ENCODE measurements at places on chromosomes 5 and 9.

- DNase-seq: no peak
These were observed 48.7 kb upstream of the ACTBL2 start for GRCh38 chr5:57531333-57531732.

- DNase-seq: no peak
These were observed 808 bp downstream of the SPOCK1 start for GRCh38 chr5:137498301-137498735.

- no peak for DNase-seq
These were observed 263.7 kb downstream of the CEMIP2 start for GRCh38 chr9:71504636-71505035.

DNA sequence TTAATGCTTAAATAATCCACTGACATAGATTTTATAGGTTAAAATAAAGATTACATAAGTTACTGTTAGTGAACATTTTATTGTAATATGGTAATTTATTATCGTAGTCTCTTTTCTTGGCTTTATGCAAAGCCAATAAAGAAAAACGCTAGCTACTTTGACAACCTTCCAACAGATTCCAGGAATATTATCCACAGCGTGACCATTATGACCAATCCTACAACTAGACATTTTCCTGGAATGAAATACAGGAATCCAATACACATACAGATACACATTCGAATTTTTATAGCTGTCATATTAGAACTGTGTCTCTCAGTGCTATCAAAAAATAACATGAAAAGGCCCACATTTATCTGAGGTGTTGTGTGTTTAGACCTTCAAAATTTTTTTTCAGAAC is 13.1 kb downstream of the RPS23 start:
- no peak for DNase-seq

GRCh38 chr9:19998153-19998552 is 209.3 kb upstream of the SLC24A2 start:
- no peak for DNase-seq

DNA sequence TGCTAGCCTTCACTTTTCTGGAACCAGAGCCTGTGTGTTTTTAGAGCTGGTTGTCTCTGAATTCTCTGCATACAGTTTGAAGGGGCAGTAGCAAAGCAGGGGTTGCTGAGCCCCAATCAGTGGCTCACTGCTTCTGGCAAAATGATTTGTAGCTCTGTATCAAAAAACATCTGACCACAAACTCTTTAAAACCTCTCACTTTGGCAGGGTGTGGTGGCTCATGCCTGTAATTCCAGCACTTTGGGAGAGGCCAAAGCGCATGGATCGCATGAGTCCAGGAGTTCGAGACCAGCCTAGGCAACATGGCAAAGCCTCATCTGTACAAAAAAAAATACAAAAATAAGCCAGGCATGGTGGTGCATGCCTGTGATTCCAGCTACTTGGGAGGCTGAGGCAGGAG is 28.3 kb upstream of the APC start:
- DNase-seq: no peak

DNA sequence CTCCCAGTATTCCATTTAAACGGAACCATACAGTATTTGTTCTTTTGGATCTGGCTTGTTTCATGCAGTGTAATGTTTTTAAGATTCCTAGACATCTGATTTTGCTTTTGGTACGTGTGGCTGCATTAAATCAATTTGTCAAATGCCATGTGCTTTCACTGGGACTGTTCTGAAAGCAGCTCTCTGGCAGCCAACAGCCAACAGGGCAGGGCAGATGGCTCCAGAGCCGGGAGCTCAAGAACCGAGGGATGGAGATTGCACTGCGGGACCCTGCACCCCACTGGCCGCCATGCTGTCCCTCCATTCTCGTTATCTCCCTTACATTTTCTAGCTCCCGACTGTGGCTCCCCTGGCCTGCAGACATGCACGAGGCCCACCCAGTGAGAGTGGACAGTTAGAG is 33.4 kb upstream of the AIF1L start:
- no peak for DNase-seq

GRCh38 chr5:134874831-134875655 is 872 bp downstream of the TXNDC15 start:
- peak; percentile 9 for DNase-seq

GRCh38 chr5:78331523-78332080 is 28.8 kb upstream of the SCAMP1 start:
- no peak for DNase-seq

- DNase-seq: no peak
These were observed 454.9 kb downstream of the PRR16 start for GRCh38 chr5:120919017-120919416.

- DNase-seq: no peak
These were observed 62.0 kb downstream of the AMBP start for GRCh38 chr9:114016101-114016500.

DNA sequence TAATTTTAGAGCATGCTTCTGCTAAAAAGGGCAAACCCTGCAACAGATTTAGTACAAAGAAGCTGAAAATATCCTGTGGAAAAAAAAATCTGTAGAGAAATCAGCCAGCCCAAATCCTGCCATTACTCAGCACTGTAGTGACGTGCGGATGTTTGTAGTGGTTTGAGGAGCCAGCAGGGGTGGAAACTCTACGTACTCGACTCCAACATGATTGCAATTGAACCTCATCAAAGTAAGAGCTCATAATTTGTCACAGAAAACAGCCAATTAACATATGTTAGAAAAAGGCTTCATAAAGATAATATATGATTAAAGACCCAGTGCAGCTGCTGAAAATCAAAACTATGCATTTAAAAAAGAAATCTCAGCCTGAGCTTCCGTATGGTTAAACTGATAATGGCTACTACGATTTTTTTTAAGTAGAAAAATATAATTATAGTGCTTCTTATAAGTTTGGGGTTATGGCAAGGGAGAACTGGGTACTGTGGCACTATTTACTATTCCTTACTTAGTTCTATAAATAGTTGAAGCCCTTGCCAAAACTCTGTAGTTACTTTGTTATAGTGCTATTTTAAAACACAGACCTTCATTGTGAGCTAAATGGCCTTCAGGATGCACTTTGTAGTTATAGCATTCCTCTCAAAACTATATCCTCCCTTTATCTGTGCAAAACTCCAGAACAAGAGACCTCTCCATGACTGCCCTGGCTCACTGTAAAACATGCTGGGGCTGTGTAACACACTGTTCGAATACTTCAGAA is 49.4 kb downstream of the MEF2C start:
- no peak for DNase-seq

DNA sequence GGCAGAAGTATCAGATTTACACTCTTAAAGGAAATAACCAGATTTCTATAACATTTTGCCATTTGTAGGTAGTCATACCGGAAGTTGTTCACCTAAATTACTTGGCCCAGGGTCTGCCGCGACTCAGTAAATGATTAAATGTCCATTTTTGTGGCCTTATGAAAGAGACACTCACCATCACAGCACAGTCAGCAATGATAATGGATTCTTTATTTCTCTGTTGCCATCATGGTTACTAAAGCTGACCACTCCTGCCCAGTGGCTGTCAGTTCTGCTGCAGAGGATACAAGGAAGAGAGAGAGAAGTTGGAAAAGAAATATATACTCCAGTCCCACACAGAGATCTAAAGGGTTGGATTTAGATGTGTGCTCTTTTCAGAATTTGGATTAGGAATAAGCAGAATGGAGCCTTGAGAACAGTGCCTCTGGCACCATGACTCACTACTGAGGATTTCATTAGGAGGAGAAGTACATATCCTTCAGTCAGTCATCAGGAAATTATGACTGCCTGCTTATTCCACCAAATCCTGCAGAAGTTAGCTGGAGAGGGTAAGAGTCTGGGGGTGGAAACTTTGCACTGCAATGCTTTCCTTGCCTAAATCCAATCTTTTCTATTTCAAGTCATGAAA is 72.8 kb upstream of the EFNA5 start:
- no peak for DNase-seq

- no peak for DNase-seq
These were observed 21.0 kb upstream of the SLC2A6 start for GRCh38 chr9:133499892-133500270.

DNA sequence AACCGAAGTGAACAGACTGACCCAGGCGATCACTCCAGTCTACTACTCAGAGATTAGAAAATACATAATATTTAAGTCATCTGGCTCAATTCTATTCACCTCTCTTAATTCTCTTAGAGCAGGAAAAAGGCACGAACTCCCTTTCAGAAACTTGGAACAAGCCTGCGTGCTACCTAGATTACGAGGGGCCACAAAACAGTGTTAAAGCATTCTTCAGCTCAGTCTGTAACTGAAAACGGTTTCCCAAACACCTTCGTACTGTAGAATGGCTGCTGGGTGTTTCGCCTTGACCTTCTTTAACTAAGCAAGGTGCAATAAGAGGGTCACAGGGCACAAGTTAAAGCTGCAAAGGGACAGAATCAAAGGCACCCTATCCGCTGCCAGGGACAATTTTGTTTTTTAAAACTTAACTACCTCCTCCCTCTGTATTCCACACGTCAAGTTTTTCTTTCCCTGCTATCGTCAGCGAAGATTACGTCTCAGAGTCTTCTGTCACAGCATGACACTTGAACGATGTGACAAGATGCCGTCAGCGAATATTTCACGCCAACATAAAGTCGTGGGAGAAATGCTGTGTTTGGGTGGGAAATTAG is 687 bp downstream of the LYSMD3 start:
- no peak for DNase-seq

DNA sequence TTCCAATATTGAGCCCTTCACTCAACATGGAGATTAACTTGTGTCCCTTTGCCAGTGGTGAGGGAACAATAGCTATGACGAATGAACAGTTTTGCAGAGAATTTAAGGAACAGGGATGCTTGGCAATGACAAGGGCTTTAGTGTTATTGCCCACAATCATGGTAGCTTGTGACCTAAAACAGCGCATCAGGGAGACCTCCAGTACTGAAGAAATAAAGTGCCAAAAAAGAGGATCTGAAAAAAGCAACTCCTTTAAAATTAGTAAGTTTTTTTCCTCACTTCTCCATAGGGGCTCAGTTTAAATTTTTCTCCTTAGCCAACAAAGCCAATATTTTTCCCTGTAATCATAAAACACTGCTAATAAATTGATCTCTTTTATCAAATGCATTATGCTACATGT is 41.8 kb upstream of the PAM start:
- DNase-seq: no peak

DNA sequence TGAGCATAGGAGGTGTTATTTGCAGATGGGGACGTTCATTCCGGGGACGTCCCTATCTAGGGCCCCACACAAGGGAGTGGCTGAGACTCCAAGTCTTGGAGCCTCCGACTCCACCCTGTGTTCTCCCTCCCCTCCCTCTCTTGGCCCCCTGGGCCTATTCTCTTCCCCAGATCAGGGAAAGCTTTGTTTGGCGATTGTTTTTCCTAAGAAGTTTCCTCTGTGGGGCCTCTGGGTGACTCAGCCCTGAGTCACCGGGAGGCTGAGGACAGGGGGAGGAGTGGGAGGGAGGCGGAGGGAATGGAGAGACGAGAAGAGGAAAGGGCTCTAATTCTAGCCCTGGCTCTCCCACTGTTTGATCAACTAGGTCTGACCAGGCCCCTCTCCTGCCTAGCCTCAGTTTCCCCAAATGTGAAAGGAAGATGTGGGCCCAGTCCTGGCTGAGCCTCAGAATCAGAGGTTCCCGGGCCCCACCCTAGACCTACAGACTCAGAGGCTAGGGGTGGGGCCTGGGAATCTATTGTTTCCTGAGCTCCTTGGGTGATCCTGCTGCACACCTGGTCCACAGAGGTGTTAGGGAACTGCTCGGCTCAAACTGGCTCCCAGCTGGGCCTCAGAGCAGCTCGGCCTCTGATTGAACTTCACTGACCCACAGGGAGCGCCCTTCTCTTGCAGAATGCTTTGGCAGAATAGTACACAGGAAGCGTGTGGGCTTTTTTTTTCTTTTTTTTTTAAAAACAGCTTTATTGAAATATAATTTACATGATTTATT is 19.2 kb downstream of the GSN start:
- no peak for DNase-seq

DNA sequence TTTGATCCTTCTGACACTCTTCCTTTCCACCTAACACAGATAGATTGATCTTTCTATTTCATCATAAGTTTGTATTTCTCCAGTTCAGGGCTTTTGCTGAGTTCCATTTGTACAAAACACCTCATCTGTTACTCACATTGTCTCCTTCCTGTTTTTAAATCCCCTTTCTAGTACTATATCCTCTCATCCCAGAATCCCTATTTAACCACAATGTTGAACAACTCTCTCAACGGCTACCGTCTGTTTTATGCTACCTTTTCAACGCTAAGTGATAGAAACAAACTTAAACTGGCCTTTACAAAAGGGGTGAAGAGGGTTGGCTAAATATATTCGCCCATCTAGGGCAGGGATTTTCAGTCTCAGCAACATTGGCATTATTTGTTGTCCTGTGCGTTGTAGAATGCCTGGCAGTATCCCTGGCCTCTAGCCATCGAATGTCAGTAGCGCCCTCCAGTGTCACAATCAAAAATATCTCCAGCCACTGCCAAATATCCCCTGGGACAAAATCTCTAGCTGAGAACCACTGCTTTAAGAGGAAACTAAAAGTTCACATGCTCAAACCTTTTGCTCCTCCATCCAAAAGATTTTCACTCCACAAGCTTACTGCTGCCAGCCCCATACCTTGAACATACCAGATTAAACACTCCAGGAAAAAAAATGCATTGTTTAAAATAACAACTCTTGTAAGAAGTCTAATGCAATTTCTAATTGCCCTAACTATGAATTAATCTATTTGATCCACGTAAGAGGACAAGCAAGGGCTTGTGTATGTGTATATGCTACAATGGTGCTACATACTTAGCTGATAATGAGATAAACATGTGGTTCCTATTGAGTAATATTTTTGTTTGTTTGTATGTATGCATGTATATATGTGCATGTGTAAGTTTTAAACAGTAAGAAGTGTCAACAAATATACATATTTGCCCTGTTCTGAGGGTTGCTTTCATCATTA is 344.0 kb downstream of the PTPRD start:
- DNase-seq: no peak

- no peak for DNase-seq
These were observed 9.7 kb upstream of the LRRC14B start for GRCh38 chr5:181566-181965.

DNA sequence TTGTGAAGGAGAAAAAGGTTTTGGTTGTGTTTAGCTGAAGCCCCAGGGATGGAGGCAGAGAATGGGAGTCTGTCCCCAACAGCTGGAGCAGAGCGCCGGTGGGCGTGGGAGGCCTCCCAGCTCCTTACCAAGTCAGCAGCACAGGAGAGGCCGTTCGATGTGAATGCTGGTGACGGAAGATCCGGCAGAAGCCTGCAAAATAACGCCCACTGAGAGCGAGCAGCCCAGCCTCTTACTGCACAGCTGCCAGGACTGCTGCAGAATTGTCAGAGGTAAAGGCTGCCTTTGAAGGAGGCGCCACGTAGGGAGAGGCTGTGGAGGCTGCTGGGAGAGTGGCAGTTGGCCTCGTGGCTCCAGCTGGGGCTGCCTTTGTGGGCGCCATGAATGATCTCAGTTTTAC is 26.2 kb downstream of the ANGPTL2 start:
- no peak for DNase-seq

GRCh38 chr9:129781981-129782380 is 21.0 kb upstream of the TOR1B start:
- DNase-seq: no peak

GRCh38 chr5:135553688-135554462 is 18.1 kb upstream of the NEUROG1 start:
- DNase-seq: no peak

GRCh38 chr5:72955143-72955767 is 586 bp upstream of the FCHO2 start:
- no peak for DNase-seq

Measured in stimulated activated CD8-positive, alpha-beta memory T cell treated with anti-CD3 and anti-CD28 coated beads, Interleukin-7, amount 100 ng/mL, for 1 hour (primary cell).